ENCODE measurements at places on chromosomes 7 and 10.

GRCh38 chr10:49150426-49150825 lies 16.6 kb upstream of the FAM170B start:
- no peak for DNase-seq

GRCh38 chr10:29329420-29329819 lies 40.5 kb downstream of the LYZL1 start:
- DNase-seq, result no peak

DNA sequence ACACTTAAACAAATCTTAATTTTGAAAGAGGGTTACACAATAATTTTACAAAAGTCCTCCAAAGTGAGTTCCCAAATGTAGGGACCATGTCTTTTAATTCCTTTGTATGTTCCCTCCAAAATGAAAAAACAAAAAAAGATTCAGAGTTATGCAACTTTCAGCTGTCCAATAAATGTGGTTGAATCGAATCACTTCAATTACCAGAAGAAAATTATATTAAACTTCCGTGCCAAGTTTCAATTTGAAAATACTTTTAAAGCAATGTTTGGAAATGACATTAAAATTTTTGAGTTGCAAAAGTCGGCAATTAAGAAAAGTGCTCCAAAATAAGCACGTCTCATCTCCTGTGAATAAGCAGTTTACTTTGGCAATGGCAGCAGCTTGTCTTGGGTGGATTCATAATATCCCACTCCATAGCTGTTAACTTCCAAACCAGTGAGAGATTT lies 60.3 kb upstream of the C1GALT1 start:
- DNase-seq, result no peak

GRCh38 chr7:45203936-45204445 lies 46.4 kb downstream of the RAMP3 start:
- DNase-seq, result no peak

- DNase-seq, result no peak
Observed at GRCh38 chr7:116629051-116629463, 42.9 kb upstream of the MET start.

GRCh38 chr7:158543840-158544239 lies 43.8 kb downstream of the PTPRN2 start:
- no peak for DNase-seq

- DNase-seq, result no peak
Observed at GRCh38 chr10:77383861-77384553, 253.6 kb downstream of the KCNMA1 start.

DNA sequence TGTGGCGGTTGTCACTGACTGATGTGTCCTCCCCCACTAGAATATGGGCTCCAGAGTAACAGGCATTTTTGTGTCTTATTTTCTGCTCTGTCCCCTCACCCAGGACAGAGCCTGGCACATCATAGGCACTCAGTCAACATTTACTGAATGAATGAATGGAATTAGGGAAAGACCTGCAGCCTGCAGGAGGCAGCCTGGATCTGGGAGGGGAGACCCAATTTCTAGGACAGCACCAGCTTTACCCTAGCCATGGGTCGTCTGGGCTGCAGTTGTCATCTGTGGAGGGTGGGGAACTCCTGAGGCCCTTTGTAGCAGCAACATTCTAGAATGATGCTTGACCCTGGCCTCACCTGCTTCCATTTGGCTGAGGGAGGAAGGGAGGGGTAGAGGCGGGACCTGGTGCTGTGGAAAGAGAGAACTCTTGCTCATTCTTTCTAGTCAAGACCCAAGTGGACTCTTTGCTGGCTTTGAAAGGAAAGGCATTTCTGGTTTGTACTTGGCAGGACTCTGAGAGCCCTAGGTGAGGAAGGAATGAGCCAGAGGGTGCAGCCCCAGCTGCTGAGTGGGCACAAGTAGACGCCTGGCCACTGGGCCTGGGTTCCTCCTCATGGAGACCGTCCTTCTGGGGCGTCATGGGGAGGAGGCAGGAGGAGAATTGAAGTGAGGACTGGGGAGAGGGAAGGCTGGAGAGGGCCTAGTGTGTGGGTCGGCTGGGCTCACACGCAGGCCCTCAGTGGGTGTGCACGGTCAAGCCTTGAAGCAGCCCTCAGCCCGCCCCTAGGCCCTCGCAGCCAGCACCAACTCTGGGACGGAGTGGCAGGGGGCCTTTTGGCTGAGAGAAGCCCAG lies 8.9 kb downstream of the FGF8 start:
- no peak for DNase-seq

GRCh38 chr10:95790982-95791381 lies 35.0 kb downstream of the ENTPD1 start:
- DNase-seq, result no peak

DNA sequence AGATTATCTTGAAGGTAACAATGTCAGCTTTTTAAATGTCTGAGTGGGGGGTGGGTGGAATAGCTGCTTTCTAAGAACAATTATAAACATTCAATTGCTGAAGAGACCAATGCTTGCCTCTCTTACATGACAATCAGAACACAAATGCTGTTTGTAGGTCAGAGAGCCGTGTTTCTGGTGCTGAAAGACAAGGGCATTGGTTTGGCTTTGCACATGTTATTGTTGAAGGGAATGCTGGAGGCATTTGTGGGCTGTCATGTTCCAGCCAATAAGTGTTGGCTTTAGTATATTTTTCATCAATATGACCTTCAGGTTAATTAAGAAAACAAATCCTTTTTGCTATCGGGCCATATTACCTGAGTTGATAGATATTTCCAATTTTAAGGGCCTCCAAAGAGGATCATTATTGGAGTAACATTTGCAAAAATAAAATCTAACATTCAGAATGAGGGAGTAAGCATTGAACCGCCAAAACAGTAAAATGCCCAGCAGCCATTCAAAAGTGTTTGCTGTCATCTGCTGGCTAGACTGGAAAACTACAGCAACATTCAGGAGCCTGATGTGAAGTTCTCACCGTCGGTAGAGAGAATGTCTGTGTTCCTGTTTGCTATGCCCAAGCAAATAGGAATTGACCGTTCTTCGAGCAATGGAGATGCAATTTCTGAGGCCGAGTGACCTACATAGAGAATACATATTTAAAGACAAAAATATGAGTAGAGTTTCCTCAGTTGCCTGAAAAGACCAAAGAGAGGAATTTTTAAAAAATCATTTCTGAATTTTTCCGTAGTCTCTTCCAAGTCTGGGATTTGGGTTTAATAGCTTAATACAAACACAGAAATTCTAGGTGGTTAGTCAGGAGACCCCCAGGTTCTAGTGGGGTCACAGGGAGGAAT lies 118.9 kb downstream of the APBB1IP start:
- DNase-seq, result peak; percentile 38

GRCh38 chr10:30639946-30640786 lies 10.6 kb upstream of the LYZL2 start:
- peak; percentile 17 for DNase-seq

DNA sequence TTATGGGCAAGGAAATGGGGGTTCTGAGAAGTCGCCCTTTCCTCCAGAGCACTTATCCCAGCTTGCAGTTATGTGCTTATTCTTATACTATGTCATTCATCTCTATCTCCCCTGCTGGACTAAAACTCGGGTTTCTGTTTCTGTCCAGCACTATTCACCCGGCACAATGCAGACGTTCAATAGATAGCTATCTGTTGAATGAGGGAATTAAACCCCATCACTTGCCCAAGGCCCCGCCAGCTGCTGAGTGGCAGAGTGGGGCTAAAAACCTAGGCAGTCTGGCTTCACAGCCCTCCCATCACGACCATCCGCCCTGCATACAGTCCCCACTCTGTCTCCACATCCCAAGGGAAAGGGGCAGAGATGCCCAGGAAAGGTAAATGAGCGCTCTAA lies 5.4 kb downstream of the SLIT1 start:
- no peak for DNase-seq

DNA sequence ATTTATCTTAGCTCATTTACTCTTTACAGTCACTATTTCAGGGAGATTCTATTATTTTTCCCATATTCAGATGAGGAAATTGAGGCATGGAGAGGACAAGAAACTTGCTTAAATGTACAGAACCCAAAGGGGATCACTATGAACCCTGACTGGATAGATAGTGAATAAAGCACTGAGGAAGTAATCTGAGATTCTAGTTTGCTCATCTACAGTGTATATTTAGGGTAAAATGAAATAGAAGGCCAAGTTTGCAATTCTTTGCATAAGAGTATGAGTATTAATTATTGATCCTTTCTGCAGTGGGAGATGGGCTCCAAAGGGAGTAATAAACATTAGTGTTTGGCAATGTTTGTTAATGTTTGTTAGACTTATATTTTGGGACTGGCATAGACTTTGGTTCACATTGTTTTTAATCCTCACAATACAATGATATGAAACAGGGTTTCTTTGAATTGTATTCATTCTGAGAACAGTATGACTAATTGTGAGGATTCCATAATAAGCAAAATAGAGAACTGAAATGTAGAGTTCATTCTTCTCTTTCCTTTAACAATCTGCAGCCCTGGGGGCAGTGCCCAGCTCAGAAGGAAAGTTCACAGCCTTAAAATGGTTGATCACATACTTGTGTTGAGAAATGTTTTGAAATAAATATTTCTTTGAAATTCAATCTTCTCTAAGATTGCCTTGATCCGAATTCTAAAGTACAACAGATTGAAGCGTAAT lies 131.0 kb upstream of the ZNF804B start:
- no peak for DNase-seq

DNA sequence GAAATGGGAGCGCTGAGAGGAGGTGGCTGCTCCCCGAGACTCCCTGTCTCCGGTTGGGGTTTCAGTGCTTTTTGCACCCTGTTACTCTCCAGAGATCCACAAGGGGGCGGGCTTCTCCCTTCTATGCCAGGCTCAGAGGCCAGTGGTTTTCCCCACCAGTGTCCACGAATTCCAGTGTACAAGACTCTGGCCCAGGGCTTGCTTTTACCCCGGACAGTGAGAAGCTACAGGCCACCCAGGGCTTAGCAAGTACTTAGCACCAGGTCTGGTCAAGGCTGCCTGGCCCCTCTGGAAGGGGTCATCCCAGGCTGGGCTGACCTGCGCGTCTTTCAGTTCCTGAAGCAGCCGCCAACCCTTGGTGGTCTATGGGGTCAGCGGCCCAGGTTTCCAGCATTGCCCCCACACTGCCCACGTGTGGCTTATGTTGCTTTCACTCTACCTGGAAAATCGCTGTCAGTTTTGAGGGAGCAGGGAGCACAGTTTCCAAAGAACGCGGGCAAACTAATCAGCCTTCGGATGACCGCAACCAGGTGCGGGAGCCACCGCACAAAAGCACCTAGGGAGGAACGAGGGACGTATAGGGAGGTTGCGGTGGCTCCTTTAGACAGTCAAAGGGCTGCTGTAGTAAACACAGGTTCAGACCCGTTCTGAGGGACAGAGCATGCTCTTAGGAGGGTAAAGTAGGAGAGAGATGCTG lies 6.8 kb downstream of the CYP26A1 start:
- DNase-seq, result peak; percentile 58

DNA sequence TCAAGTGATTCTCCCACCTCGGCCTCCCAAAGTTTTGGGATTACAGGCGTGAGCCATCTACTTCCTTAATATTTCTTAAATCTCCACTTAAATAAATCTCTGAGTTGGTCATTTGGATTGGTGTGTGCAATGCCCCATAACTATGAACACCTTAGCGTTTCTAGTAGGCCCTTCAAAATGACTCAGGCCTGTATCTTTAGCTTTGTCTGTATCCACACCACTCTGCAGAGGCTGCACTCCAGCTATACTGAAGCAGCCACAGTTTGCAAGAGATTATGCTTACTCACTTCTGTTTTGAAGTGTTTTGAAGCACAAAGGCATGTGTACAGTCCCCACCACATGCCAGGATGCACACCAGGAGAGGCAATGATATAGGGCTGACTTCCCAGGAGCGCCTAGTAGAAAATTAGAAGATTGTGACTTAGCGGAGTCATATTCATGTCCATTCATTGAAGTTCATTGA lies 2.4 kb upstream of the ST7 start:
- DNase-seq, result no peak

DNA sequence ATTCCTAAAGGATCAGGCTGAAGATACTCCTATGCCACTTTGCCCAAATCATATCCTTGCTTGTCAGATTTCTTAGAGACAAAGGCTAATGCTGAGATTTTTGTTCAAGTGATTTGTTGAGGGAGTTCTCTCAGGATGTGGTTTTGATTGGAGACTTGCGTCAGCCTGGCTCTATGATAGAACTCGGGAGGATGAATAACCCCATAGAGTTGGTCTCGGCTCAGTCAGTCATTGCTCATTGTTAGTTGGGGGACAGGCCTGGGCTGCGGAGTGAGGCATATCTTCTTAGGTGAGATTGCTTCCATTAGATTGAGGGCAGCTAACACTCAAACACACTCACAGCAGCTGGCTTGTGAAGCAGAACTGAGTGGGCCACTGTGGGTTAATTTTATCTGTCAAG lies 203.4 kb downstream of the KIF20B start:
- DNase-seq, result no peak

GRCh38 chr7:85386460-85386859 lies 199.6 kb upstream of the SEMA3D start:
- DNase-seq, result no peak

GRCh38 chr10:14358886-14359573 lies 28.3 kb upstream of the FRMD4A start:
- DNase-seq, result no peak

DNA sequence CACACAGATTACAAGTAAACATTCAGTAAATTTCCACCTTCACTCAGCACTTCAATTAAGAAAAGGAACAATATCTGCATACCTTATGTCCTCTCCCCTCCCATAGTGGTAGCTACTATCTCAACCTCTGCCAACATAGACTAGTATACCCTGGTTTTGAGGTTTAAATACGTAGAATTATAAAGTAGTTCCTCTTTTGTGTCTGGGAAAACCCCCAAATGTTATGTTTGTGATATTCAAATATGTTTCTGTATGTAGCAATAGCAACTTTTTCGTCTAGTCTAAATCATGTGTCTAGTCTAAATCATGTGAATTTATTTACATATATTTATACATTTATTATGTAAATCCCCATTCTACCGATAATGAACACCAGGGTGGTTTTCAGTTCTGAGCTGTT lies 13.2 kb upstream of the CAMK2B start:
- no peak for DNase-seq

- DNase-seq, result no peak
Observed at GRCh38 chr10:70889291-70889690, 926 bp upstream of the PCBD1 start.

- DNase-seq, result no peak
Observed at GRCh38 chr10:87916515-87916914, 53.1 kb downstream of the PTEN start.

DNA sequence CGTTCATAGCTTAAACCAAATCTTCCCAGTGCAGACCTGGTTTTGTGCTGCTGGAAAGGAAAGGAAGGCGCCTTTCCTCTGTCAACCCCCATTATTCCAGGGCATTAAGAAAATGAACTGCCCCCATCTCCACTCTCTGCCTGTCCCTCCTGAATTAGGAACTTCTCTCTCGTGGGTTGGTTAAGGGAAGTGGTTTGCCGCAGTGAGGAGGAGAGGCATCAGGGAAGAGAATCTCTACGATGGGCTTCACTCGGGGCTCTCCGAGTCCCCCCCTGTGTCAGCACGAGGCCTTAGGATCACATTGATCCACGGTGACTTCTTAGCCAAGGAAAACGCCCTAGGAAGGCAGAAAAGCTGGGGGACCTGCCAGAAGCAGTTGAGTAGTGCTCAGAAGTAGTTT lies 53.9 kb upstream of the LYZL2 start:
- no peak for DNase-seq

DNA sequence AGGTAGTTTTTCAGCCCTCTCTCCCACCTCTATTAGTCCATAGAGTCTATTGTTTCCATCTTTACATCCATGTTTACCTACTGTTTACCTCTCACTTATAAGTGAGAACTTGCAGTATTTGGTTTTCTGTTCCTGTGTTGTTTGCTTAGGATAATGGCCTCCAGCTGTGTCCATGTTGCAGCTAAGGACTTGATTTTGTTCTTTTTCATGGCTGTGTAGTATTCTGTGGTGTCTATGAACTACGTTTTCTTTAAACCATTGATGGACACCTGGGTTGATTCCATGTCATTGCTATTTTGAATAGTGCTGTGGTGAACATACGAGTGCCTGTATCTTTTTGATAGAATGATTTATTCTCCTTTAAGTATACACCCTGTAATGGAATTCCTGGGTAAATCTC lies 292.4 kb downstream of the PHF14 start:
- DNase-seq, result no peak
